ENCODE measurements at places on chromosomes 12 and 14.

- DNase-seq, result no peak
Measured at GRCh38 chr14:102909911-102910310, 12.6 kb upstream of the AMN start.

GRCh38 chr12:62977883-62978282, 42.9 kb upstream of the PPM1H start:
- DNase-seq, result no peak

- DNase-seq, result no peak
Measured at GRCh38 chr12:754473-754820, 2.1 kb downstream of the WNK1 start.

GRCh38 chr12:69948851-69949250, 123.8 kb downstream of the MYRFL start:
- DNase-seq, result no peak

DNA sequence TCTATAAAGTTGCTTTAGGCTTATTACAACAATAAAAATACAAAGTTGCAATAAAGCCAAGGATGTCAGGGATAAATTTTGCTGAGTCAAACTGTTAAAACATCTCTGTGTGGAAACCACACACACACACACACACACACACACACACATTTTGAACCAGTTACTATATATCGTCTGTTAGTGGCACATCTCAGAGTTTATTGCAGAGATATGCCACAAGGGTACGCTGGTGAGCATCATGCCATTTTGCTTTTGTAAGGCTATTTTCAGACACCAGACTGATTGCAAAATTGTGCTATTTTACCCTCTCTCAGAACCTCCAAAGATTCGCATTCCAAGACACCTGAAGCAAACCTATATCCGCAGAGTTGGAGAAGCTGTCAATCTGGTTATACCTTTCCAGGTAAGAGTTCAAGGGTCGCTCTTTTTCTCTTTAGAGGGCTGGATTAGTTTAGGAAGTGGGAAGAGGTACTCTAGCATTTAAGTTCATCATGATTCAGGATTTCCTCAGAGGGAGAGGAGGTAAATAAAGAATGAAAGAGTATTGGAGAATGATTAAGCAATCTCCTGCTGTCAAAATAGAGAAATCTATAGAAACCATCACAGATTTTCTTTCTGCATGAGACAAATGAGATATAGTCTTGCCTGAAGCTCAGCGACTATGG, 27.3 kb upstream of the CHPT1 start:
- DNase-seq, result peak; percentile 22

GRCh38 chr14:23259426-23259825, 21.7 kb downstream of the RNF212B start:
- no peak for DNase-seq
